Hematopoietic multipotent progenitor cell treated with erythropoietin and hydrocortisone succinate and interleukin-3 and kit ligand, for 6 days (in vitro differentiated cells): ENCODE measurements at places on chromosomes 5 and 9.

GRCh38 chr5:73030995-73031394, 75.2 kb downstream of the FCHO2 start:
- no peak for DNase-seq

DNA sequence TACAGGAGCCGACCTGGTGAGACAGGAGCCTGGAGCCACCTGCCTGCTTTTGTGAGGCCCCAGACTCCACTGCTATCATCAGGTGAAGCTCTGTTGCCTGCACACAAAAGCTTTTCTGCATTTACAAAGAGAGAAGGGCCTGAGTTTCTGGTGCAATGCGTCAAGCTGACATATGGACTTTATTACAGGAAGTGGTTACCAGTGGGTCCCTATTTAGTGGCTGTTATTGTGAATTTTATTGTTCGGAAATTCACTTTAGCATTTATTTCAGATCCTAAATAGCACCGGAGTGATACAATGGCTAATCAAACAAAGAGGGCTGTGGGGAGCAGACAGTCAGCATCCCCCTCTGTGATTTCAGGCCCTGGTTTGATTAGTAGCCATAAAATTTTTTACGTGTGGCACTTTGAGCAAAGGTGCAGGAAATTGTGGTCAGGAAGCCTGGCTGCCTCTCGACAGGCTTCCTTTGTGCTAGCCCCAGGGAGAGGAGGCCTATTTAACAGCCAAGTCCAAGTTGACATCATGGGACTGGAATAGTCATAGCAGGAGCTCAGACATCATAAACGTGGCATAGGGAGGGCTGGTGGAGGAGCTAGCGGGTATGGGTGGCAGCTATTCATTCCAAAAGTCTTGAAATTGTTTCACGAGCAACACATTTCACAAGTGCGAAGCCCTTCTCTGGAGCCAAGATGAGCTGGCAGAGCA, 8.4 kb downstream of the TGFBI start:
- peak; percentile 46 for DNase-seq

DNA sequence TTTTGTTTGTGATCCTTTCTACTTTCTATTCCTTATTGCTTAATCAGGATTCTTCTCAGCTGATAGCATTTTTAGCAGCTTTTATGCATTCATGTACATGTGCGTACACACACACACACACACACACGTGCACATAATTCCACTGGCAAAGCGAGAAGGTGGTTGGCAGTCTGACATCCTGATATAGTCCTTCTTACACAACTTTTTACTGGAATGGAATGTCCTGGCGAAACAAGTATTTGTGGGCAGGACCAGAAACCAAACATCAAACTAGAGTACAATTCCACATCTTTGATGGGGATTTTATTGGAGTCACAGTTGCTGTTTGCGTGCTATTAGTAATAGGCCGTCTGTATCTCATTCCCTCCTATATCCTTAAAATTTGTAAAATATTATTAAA, 356.5 kb downstream of the CCDC171 start:
- no peak for DNase-seq

DNA sequence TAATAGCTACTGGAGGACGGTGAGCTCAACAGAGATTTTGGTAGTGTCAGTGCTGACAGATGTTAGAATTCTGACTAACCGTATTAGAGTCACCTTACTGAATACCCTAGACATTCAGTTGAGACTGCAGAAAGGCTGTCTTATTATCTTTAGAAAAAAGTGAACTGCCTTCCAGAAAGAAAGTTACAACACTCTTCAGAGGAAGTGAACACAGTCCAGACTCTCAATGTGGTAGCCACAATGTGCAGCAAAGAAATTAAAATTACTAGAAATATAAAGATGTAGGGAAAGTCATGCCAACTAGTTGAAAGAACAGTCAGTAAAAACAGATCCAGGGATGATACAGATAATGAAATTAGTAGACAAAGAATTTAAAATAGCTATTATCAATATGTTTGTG, 47.1 kb upstream of the COL15A1 start:
- DNase-seq, result peak; percentile 8

DNA sequence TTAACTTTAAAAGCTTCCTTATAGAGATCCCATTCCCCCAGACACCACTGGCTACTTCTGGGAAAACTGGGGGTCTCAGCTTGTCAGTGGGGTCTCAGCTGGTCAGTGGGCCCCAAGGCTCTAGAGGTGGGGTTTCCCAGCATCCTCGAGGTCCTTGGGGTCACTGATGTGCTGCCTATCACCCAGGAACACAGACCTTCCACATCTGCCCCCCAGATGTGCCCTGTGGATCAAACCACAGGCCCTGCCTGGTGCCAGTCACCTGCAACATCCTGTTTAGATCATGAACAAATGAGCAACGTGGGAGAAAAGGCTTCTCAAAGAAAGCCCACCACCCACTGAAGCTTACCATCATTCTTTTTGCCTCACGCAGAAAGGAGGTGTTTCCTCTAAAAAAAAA, 165.6 kb upstream of the FSTL4 start:
- DNase-seq, result no peak

- DNase-seq, result no peak
These were observed 222.0 kb downstream of the EBF1 start for GRCh38 chr5:158877706-158878105.

- peak; percentile 59 for DNase-seq
These were observed 854 bp upstream of the ARL15 start for GRCh38 chr5:54311176-54311677.

GRCh38 chr9:123749580-123750202, 180.2 kb downstream of the DENND1A start:
- DNase-seq, result no peak

DNA sequence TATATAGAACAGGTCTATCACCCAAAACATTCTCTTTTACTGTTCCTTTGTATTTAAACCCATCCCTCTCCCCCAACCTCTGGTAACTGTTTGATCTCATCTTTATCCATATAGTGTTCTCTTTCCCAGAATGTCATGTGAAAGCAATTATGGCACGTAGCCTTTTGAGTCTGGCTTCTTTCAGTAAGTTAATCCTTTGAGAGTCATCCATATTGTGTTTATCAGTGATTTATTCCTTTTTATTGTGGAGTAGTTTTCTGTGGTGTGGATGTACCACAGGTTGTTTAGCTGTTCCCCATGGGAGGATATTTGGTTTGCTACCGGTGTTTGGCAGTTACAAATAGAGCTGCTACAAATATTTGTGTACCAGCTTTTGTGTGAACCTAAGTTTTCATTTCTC, 38.0 kb downstream of the HMGXB3 start:
- no peak for DNase-seq

- no peak for DNase-seq
These were observed 166.5 kb upstream of the PHYKPL start for GRCh38 chr5:178398901-178399700.

DNA sequence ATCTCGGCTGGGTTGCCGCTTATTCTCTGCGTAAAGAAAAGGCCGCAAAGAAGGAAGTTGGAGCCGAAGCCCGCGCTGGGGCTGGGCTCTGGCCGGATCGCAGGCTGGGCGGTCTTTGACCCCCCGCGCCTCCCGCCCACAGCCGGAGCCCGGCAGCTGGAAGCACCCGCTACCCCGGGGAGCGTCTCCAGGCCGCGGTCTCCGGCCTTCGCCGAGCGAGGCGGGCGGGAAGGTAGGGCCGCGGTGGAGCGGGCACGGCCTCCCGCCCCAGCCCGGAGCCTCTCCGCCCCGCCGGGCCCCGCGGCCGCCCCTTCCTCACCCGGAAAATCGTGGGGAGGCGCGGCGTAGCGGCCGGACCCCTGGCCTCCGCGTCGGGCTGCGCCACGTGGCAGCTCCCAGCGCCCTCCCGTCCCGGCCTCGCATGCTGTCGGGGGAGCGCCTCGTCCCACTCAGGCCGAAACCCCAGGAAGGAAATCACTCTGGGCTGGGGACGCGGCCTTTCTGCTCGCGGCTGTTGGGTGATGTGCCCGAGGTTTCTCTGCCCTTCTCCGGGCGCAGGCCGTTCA, 12.0 kb downstream of the FOXD1 start:
- no peak for DNase-seq

DNA sequence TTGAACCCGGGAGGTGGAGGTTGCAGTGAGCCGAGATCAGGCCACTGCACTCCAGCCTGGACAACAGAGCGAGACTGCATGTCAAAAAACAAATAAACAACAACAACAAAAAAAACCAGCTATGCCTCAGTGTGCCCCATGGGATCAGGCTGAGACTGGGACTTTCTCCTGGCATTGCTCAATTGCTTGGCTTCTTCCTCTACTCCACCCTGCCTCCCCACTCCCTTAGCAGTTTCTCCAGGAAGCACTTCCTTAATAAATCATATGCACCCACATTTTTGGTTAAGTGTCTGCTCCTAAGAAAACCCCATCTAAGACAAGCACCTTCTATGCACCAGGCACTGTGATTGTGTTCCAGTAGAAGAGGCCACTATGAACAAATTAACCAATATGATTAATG, 41.0 kb upstream of the TMEM252 start:
- no peak for DNase-seq

DNA sequence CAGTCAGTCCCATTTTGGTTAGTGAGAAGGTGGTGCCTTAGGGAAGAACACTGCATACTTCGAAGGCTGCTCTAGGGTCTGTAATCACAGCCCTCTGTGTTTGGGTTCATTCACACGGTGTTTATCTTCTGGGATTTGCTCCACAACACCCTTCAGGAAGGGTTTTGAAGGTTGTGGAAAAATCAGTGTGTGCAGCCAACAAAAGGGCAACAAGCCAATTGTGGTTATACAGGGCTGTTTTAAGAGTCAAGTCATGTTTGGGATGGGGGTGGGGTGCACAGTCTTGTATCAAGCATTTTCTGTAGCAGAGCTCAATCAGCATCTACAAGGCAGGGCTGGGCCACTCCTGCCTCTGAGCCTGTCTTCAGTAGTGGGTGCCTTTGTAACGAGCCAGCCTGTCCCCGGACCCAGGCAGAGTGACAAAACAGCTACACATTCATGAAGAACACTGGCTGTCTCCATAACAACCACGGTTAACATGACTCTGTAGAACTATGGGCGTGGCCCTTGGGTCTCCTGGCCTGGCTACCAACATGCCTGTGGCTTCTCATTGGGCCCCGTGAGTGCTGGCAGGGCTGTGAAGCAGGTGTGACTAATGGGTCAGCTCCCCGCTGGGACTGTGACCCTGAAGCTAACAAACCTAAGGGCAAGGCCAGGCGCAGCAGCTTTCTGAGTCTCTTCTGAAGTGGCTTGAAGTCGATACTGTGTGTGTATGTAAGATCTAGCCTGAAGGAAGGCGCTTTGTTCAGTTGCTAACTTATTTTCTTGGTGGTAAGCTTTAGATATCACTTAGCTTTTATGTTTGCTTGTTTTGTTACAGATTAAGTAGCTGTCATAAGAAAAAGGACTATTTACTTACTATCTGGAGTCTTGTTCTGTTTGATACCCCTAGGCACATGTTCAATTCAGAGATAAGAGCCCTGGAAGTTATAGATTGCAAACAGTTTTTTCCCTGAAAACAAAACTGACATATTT, 27.9 kb upstream of the GOLM1 start:
- peak; percentile 85 for DNase-seq

DNA sequence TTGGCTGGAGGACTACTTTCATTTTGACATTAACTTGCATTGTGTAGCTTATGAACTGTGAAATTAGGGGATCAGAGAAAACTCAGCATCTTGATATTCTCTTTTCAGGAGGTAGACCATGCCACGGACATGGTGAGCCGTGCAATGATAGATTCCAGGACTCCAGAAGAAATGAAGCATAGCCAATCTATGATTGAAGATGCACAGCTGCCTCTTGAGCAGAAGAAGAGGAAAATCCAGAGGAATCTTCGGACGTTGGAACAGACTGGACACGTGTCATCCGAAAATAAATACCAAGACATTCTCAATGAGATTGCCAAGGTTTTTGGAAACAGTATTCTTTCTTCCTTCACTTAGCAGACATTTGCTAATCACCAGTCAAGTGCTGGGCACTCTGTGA, 20.6 kb upstream of the F2R start:
- no peak for DNase-seq

GRCh38 chr5:152824316-152824715, 419.2 kb upstream of the NMUR2 start:
- DNase-seq, result no peak

DNA sequence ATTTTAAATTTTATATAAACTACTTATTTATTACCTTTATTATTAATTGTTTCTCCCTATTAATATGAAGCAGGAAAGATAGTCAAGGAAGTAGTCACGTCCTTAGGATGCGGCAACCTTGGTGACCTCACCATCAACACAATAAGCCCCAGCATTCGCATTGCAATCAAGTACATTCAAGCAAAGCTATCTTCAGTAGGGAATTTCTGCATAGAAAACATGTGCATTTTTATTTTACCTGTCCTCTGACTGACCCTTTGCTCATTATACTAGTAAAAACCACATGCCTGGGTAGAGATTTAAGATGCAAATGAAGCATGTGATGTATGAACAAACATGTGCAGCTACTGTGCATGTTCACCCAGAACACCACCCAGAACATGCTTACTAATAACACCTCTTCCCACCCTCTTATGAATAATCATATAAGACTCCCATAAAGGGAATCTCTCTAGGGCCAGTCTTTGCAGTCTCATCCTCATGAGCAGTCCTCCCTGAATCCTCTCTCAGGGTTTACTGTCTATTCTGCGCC, 869.6 kb downstream of the TAF11L14 start:
- DNase-seq, result no peak

- no peak for DNase-seq
These were observed 2.0 kb downstream of the FOXI1 start for GRCh38 chr5:170107674-170108073.

- no peak for DNase-seq
These were observed 14.9 kb downstream of the MEGF10 start for GRCh38 chr5:127305493-127305892.
